HEK293T (cell line): ENCODE measurements at places on chromosomes 4 and X.
A peak's percentile ranks its signal among the peaks of the same experiment; 100 is the strongest.

GRCh38 chr4:17934286-17934685 is 87.3 kb downstream of the LCORL start:
- no peak for DNase-seq

- DNase-seq: no peak
These were observed 154.5 kb downstream of the MSN start for GRCh38 chrX:65821721-65822496.

DNA sequence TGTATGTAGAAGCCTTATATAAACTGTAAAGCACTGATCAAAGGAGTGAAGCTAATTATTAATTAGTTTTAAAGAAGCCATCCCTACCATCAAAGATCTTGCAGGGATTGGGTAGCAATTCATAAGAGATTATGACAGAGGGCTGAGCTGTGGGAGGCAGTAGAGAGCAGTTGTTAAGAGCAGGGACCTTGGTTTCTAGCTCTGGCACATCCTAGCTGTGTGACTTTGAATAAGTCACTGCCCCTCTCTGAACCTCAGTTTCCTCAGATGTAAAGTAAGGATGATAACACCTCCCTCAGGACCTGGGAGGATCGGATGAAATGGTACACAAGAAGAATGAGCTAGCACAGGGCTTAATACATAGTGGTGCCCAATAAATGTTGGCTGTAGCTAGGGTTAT is 45.4 kb downstream of the APLN start:
- DNase-seq: no peak

DNA sequence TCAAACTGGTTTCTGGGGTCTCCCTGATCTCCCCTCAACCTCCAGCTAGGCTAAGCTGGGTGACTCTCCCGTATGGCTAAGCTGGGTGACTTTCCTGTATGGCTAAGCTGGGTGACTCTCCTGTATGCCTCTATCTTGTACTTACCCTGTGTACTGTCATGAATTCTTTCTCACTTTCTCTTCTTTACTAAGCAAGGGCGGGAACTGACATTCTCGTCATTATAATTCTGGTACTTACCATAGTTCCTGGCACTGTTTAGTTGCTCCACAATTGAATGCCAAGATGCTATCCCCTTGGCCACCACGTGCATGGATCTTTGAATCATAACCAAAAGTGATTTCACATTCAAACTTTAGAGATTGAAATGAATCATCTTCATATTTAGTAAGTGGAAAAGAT is 8.8 kb downstream of the INTU start:
- DNase-seq: no peak

GRCh38 chrX:129732857-129733256 is 5.9 kb upstream of the XPNPEP2 start:
- no peak for DNase-seq

- DNase-seq: no peak
These were observed 8.8 kb downstream of the MANBA start for GRCh38 chr4:102751941-102752340.

GRCh38 chrX:49247916-49248811 is 12.9 kb downstream of the CCDC22 start:
- DNase-seq: no peak

GRCh38 chr4:22192084-22192511 is 243.5 kb upstream of the KCNIP4 start:
- no peak for DNase-seq

- DNase-seq: no peak
These were observed 18.7 kb upstream of the ALG13 start for GRCh38 chrX:111662292-111662691.

- no peak for DNase-seq
These were observed 248.8 kb downstream of the PRDM5 start for GRCh38 chr4:120673696-120674095.

DNA sequence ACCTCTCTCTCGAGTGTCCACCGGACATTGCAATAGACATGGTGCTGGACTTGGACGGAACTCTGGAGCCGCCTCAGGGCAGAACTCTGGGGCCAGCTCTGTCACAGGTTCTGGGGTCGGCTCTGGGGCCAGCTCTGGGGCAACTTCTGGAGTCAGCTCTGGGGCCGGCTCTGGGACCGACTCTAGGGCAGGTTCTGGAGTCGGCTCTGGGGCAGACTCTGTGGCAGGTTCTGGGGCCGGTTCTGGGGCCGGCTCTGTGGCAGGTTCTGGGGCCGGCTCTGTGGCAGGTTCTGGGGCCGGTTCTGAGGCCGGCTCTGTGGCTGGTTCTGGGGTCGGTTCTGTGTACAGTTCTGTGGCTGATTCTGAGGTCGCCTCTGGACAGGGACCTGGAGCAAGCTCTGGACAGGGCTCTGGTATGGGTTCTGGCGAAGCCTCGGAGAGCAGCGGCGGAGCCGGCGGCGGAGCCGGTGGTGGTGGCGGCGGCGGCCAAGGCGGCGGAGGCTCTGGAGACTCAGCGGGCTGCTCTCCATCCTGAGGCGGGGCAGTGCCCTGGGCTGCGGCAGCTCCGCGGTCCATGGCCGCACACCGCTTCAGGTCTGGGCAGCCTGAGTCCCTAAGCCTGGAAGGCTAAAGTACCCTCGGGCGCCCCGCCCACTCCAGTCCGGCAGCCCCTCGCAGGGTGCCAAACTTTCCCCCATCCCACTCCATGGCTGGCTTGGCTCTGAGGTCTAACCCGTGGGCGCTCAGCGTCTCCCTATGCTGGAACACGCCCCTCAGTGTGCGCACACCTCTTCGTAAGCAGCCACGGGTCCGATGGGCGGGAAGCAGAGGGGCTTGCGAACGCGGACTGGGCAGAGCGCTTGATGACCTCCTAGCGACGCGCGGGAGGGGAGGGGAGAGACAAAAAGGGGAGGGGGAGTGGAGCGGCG is at the start of gene DGKK:
Gene DGKK (minus strand): TSS at position 723 of the 929 bp plus-strand sequence. CDS start 147 bp downstream, at position 576.
- peak; percentile 30 for DNase-seq

GRCh38 chr4:6926681-6927478 is 17.3 kb downstream of the TBC1D14 start:
- DNase-seq: peak; percentile 57

DNA sequence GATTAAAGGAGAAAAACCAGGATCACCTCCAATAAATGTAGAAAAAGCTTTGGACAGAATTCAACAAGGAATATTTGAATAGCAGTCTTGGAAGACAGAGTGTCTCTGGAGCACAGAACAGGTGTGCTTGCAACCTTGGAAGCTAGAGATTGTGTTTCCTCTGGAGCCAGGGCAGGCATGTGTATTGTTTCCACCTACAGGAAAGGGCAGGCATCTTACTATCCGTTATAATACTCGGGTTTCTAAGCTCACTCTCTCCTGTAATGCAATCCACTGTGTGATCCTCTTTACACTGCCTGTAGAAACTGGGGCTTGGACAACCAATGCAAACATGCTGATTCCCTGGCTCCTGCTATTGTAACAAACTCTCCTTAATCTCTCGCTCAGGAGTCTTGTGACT is 14.4 kb downstream of the CCDC110 start:
- DNase-seq: peak; percentile 7

- DNase-seq: no peak
These were observed 38.7 kb upstream of the FAT1 start for GRCh38 chr4:186762361-186762760.

DNA sequence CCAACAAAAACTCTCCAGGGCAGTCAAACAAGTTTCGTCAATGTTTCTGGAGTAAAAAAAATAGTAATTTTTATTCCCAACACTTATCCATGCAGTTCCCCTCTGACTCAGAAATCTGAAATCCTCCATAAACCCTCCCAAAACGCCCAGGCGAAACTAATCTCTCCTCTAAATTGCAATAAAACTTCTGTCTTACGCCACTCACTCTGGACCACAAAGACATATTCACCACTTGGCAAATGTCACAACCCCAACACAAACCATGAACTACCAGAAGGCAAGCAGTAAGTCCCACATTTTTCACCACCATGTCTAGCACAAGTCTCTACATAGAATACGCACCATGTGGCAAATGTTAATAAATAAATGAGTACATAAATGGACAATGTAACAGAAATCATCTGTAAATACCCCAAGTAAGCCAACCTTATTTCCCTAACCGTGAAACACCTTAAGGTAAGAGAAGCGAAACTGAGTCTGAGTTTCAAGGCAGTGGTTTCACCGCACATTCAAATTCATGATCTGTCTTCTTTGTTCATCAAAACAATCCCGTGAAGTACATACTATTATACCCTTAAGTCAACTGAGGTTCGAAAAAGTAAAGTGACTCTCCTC is 1.6 kb downstream of the PAPSS1 start:
- no peak for DNase-seq

- DNase-seq: no peak
These were observed 70.7 kb downstream of the EVC start for GRCh38 chr4:5781691-5782090.

DNA sequence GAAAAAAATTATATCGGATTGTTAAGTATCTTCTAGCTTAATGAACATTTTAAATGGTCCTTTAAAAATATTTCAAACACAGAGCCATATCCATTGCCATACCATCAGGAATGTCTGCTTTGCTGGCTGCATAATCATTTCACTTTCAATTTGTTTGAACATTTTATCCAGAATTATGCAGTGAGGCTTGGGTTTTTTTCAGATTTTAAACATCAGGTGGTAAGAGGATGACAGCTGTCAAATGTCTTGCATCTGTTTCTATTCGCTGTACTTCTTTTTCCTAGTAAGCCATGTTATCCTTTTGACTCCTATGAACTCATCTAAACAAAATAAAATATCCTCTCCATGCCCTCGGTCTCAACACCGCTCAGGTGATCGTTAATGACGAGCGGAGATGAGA is 802 bp downstream of the RFC1 start:
- no peak for DNase-seq

DNA sequence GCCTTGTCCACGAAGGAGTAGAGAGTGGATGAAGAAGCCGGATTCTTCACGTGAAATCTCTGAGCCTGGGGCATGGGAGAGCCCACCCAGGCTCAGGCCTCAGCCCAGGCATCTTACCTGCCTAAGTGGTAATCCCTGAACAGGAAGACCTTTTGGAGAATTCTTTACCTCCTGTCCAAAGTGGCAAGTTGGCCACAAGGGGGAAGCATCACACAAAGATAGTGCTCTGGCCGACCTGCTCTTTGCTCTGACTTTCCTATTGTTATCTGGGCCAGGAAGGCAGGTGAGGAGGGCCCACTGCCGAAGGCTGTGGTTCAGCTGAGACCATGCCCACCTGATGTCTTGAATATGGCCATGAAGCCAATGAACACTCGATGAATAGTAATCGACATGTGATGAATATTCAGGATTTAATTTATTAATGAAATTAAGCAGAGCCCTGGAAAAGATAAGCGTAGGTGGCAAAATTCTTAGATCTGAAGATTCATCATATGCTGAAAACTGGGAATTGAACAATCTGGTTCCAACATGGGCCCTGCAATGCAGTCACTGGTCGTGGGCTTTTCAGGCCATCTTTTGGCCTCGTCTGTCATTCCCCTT is 93.8 kb downstream of the PDGFRA start:
- DNase-seq: peak; percentile 74

- DNase-seq: no peak
These were observed 903.8 kb downstream of the STIM2 start for GRCh38 chr4:27764526-27764837.

GRCh38 chrX:21744060-21744459 is 13.9 kb downstream of the SMPX start:
- no peak for DNase-seq

DNA sequence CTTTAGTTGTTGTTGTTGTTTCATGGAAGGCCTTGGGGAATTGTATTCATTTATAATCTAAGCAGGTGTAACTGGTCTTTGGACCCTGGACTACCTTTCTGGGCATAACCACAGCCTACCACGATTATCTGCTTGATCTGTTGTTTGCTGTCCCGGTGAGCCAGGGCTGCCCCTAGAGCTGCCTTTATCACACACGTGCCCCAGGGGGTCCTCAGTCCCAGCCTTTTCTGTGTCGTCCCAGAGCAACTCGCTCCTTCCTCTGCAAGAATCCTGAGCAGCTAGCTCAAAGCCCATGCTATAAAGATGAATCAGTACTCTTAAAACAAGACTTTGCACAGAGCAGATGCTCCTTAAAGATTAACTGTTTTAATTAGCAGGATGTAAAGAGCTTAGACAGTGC is 273.2 kb downstream of the EVC2 start:
- DNase-seq: no peak

DNA sequence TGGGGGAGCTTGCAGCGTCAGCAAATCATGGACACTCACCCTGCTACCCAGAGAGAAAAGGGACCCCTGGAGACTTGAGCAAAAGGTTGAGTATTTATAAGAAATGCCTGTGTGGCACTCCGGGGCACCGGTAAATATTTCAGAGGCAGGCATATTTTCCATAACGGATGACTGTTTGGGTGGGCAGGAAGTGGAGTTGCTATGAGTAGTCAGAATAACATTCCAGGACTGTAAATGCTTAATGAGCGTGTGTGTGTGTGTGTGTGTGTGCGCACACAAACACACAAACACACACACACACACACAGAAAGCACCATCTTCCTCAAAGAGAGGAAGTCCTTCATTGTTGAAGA is 74.6 kb downstream of the MXRA5 start:
- DNase-seq: no peak

DNA sequence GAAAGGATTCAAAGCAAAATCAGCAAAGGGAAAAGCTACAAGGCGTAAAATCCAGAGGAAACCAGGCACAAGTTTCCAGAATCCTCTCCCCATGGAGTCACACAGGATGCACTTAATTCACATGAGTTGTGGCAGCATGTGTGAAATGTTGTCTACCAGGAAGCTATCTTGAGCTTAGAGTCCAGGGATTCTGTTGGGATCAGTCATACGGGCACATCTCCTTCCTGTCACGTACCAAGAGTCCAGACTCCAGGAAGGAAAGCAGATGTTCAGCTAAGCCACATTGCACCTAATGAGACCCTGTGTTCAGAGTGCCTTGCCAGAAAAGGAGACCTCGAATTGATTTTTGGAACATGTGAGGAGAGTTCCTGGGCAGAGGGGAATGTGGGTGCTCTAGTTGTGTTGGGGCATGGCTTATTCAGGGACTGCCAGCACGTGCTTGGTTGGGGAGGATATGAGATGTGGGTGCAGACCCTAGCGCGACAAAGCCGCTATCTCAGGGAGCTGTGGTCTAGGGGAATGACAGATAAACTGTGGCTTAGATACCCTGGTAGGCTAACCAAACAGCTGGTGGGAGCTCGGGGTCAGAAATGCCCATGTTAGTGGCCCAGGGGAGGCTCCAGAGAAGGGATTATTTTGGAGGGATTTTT is 70.0 kb downstream of the EVC start:
- no peak for DNase-seq

GRCh38 chr4:6714954-6715353 is 1.0 kb upstream of the BLOC1S4 start:
- no peak for DNase-seq

- DNase-seq: no peak
These were observed 176.9 kb upstream of the HS3ST1 start for GRCh38 chr4:11605597-11605996.

- DNase-seq: no peak
These were observed 85.1 kb downstream of the ARAP2 start for GRCh38 chr4:36159208-36159607.

- no peak for DNase-seq
These were observed 100.1 kb upstream of the MAP3K15 start for GRCh38 chrX:19615361-19615910.

DNA sequence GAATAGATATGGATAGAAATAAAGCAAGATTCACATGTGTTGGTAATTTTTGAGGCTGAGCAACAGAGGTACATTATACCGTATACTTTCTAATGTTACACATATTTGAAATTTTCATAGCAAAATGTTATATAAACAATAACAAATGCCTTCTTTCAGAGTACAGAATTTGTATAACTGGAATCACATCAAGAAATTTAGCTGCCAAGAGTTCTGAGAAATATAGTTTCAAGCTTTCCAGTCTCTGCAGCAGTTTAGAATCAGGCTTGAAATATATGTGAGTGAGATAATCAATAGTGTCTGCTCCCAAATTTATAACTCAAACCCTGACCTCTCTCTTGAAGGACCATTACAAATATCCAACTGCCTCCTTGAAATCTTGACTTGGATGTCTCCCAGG is 23.8 kb downstream of the FAM184B start:
- DNase-seq: no peak
